ENCODE measurements at places on chromosomes 5 and 9.

- no peak for DNase-seq
Measured at GRCh38 chr9:130088051-130088450, 34.3 kb downstream of the GPR107 start.

- DNase-seq: no peak
Measured at GRCh38 chr5:110268985-110269384, 457.5 kb downstream of the TMEM232 start.

GRCh38 chr5:169161022-169161680, 139.8 kb downstream of the SLIT3 start:
- DNase-seq: no peak

- DNase-seq: no peak
Measured at GRCh38 chr9:128056086-128056485, 11.0 kb downstream of the NAIF1 start.

DNA sequence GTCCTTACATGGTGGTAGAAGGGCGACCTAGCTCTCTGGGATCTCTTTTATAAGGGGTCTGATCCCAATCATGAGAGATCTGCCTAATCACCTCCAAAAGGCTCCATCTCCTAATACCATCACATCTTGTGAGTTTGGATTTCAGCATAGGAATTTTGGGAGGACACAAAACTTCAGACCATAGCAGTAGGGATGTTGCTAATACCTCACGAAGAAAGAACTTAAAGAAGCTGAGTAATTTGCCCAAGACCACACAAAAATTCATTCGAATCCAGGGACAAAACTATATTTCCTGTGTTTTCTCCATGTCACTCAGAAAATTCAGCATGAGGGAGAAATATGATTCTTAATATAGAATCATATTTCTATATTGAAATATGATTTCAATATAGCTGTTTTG, 32.7 kb downstream of the MTAP start:
- no peak for DNase-seq

DNA sequence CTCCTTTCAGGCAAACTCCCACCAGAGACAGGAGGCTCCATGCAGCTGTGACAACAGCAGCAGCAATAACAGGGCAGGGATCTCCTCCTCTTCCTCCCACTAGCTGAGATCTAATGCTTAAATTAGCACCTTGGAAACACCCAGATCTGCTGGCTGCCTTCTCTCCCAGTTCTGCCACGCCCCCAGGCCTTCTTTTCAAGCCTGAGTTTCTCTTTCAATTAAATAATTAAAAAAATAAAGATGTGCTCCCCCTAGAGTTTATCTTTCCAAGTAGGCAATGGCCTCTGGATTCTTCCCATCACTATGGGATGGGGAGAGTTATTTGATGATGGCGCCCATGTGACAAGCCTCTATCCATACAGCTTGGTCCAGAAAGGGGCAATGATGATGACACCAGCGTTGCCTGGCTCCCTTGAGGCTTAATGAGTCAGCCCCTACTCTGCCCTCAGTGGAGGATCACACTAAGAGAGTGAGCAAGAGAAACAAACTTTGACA, 3.8 kb downstream of the FAM219A start:
- DNase-seq: no peak

DNA sequence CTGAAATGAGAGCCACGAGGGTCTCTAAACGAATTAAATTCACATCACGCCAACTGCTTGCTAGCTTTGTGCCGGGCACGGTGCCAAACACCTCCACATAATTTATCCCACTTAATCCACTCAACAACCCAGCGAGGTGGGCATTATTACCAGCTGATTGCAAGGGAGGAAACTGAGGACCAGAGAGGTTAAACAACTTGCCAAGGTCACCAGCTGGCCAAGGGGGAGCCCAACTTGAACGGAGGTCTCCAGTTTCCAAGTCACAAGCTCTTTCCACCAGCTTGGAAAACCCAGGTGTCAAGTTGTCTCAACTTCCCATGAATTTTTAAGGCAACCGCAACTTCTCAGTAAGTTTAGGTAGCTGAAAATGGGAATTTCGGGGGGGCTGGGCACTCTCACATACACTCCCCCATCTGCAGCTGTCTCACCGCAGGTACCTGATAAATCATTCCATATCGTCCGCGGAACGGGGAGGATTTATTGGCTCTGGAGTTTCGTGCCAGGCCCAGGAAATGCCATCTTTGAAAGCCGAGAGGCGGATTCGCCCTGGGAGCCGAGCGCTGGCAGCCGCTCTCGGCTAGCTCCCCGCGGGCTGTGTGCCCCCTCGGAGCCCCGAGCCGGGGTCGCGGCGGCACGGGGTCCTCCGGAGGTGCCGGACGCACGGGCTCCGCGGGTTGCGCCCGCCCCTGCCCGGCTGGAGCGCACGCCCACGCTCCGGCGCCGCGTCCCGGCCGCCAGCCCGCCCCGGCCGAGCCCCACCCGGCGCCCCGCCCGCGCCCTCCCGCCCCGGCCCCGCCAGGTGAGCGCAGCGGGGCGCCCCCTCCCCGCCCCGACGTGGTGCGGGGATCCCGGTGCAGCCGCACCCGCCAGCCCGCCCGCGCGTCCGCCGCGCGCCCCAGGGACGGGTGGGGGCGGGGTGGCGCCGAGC, 617 bp downstream of the PTPN3 start:
- no peak for DNase-seq

- DNase-seq: no peak
Measured at GRCh38 chr5:54302267-54302687, 8.1 kb downstream of the ARL15 start.

- no peak for DNase-seq
Measured at GRCh38 chr9:37917313-37917731, 13.4 kb upstream of the SLC25A51 start.

GRCh38 chr5:67146574-67146973, 50.0 kb downstream of the CD180 start:
- DNase-seq: no peak

DNA sequence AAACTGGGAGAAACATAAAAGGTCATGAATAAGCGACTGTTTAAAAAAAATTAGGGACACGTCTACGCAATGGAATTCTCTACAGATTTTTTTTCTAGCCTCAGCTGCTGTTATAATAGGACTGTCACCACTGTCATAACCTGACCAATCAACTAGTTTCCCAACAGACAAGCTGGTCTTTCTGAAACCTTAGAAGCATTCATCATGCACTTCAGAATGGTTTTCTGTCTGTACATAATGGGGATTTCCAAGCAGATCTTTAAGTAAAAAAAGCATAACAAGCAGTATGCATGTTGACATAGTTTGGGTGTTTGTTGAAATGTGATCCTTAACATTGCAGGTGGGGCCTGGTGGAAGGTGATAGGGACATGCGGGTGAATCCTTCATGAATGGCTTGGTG, 58.3 kb upstream of the SEMA6A start:
- DNase-seq: no peak

DNA sequence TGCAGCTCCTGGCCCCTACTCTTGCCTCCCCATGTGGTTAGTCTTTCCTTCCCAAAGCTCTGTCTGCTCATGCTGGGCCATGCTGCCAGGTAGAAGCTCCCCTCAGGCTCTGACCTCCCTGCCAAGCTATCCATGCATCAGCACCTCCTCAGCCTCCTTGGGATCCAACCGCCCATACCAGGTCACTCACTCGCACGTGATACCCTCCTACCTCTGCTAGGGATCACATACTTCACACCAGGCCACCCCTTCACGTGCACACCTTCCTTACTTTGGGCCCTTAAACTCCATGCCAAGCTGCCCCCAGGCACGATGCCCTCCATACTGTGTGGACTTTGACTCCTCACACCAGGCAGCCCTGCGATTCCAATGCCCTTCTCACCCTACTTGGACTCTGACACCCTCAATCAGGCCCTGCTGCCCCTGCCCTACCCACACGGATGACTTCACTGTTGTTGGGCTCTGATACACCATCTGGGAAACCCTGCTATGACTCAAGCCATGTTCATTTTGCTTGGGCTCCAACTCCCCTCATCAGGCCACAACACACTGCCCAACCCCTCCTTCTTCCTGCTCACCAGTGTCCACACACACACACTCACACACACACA, 34.1 kb downstream of the ZNF483 start:
- DNase-seq: no peak

DNA sequence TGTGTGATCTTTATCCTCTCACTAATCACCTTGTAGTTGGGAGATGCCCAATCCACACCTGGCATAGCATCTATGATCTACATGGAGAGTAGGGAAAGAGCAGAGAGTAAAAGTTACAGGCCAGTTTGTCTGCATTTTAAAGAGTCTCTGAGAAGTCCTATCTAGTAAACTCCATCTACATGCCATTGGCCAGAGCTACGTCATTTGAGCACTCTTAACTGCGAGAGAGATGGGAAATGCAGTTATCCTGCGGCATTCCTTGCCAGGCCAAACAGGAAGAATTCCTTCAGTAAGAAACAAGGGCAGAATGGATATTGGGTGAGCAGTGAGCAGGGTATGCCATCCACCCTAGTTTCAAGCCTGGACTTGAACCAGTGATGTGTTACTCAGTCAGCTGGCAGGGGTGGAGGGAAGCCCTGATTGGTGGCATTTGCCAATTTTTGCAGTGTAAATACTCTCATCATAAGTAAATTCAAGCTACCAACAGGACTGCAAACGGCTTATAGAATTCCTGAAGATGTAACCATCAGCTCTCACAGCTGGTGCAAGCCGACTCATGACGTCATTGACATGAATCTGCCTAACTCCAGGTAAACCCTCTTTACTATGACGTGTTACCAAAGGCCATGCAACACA, 156.8 kb upstream of the MSX2 start:
- no peak for DNase-seq

GRCh38 chr5:55880453-55880852, 29.3 kb downstream of the IL31RA start:
- DNase-seq: no peak

DNA sequence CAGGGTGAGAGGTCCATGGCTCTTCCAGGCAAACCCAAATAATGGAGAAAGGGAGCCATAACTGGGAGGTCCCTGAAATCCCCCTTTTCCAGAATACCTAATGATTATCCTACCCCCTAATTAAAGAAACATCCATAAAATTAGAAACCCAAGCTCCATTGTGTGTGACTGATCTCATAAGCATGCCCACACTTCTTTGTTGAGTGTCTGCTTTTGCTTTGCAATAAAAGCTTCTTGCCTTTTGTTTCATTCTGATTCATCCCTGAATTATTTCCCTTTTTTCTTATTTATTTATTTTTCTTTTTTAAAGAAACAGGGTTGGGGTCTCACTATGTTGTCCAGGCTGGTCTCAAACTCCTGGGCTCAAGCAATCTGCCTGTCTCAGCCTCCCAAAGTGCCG, 33.1 kb downstream of the BTF3 start:
- DNase-seq: no peak

DNA sequence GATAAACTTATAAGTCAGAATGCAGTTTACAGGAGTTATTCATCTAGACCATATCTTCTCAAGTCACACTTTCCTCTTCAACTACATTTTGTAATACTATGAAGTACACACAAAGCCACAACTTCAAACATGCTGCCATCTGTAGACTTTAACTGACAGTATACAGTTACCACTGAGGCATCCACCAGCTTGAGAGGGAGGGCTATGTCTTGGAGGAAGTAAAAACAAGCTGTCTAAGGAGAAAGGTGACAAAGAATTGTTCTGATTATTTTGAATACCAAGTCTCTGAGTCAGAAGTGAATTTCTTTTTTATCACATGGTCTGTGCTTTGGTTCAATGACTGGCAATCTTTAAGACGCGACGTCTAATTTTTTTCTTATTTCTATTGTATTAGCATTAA, 97.6 kb upstream of the CDH10 start:
- no peak for DNase-seq

GRCh38 chr5:26026044-26026443, 1012.3 kb downstream of the CDH9 start:
- no peak for DNase-seq

GRCh38 chr5:27778121-27778520, 739.7 kb upstream of the CDH9 start:
- no peak for DNase-seq

- DNase-seq: no peak
Measured at GRCh38 chr5:141477044-141477575, 1.3 kb downstream of the PCDHGC3 start.

DNA sequence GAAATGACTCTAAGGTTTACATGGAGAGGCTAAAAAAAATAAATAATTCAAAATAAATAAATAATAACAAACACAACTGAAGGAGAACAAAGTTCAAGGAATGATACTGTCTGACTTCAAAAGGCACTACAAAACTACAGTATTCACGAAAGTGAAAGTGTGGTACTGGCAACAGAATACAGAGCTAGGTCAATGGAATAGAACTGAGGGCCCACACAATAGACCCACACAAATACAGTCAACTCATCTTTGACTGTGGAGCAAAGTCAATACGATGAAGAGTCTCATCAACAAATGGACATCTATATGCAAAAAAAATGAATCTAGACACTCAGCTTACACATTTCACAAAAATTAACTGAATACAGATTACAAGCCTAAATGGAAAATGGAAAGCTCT, 75.3 kb downstream of the FBXW11 start:
- no peak for DNase-seq

DNA sequence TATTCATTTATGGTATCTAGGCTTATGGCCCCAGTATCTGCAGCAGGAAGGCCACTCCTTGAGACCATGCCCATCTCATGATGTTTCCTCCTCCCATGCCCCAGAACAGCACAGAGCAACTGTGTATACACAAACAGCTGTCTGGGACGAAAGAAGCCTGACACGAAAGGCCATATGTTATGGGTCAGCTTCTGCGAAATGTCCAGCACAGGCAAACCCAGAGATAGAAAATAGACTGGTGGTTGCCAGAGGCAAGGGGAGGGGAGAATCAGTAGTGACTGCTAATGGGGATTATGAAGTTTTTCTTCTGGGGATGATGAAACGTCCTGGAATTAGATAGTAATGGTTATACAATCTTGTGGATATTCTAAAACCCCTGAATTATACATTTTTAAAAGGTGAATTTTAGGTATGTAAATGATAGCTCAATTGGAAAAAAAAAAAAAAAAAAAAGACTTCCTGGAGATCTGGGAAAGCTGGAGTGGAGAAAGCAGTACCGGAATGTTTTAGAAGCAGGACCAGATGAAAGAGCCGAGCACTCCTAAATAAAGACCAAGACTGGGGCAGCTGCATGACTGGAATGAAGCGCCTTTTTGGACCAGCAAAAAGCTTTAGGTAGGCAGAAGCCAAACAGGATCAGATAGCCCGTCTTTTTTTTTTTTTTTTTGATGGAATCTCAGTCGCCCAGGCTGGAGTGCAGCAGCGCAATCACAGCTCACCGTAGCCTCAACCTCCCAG, 29.2 kb downstream of the PCDHGC5 start:
- DNase-seq: no peak

Data from activated T-cell treated with anti-CD3 and anti-CD28 coated beads, Interleukin-2, amount 50 U/mL, for 1 hour (primary cell).